ENCODE measurements at places on chromosomes 4 and X. TPM values are rescaled to one million over a fixed set of nuclear protein-coding genes. Genes with fewer than 3 reads are reported as not detected.

MGAT4D gene
- total RNA-seq, result not detected

ELOVL6 gene
- total RNA-seq, result 51.6 TPM

HSD17B13 gene
- total RNA-seq, result 0.12 TPM

MXRA5 gene
- total RNA-seq, result 109 TPM

P2RY4 gene
- not detected for total RNA-seq

- H3K4me1 ChIP-seq, result peaks cover 4% of the 10 kb centered on the region
- peaks cover 30% of the 10 kb centered on the region for H3K36me3 ChIP-seq
- H3K27me3 ChIP-seq, result no peaks in the 10 kb centered on the region
- H3K27ac ChIP-seq, result no peak overlapping the region
Measured at GRCh38 chrX:71296806-71297205, 4.7 kb upstream of the ITGB1BP2 start.

GRCh38 chr4:74473155-74473811 is 28.3 kb downstream of the AREG start:
- DNase-seq, result no peak
- H3K36me3 ChIP-seq, result no peaks in the 10 kb centered on the region
- H3K27me3 ChIP-seq, result no peaks in the 10 kb centered on the region

DNA sequence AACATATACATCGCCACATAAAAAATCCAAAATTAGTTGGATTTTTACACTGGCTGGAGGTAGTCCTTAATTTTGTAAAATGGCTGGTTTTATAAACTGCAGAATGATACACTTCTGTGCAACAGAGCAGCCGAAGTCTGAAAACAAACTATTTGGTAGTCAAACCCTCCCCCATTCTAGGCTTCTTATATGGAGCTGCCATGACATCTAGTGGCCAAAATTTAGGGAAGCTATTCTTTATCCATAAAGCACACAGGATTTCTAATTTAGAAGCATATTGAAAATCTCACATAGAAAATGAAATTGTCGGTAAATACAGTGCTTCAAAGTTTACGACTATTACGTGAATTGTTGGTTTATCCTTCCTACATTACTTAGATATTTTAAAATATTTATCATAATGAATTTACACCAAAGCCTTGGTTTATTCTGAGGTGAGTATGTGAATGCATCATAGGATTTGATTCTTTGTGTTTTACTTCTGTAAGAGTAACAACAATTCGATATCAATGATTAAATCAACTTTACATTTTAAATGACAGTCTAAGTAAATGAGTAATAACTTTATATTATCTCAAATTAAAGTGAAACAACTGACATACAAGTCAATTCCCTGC is 113.4 kb upstream of the FAM241A start:
- H3K27ac ChIP-seq, result no peak overlapping the region
- peaks cover 23% of the 10 kb centered on the region for H3K27me3 ChIP-seq
- H3K36me3 ChIP-seq, result no peaks in the 10 kb centered on the region
- H3K4me1 ChIP-seq, result peaks cover 5% of the 10 kb centered on the region

DNA sequence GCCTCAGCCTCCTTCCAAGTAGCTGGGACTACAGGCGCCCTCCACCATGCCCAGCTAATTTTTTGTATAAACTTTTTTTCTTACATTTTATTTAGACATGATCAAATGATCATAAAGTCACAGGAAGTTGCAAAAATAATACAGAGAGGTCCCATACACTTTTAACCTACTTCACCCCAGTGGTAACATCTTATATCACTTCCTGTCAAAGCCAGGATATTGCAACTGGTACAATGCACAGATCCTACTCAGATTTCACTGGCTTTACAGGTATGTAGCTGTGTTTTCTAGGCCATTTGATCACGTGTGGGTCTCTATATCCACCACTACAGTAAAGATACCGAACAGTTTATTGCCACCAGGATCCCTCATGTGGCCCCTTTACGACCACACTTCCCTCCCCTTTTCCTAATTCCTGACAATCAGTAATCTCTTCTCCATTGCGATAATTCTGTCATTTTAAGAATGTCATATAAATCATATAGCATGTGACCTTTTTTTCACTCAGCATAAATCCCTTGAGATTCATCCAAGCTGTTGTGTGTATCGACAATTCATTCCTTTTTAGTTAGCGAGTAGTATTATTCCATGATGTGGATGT is 18.0 kb downstream of the RPS6KA3 start:
- no peaks in the 10 kb centered on the region for H3K4me1 ChIP-seq
- H3K27ac ChIP-seq, result no peak overlapping the region
- no peak for DNase-seq
- no peaks in the 10 kb centered on the region for H3K36me3 ChIP-seq

DNA sequence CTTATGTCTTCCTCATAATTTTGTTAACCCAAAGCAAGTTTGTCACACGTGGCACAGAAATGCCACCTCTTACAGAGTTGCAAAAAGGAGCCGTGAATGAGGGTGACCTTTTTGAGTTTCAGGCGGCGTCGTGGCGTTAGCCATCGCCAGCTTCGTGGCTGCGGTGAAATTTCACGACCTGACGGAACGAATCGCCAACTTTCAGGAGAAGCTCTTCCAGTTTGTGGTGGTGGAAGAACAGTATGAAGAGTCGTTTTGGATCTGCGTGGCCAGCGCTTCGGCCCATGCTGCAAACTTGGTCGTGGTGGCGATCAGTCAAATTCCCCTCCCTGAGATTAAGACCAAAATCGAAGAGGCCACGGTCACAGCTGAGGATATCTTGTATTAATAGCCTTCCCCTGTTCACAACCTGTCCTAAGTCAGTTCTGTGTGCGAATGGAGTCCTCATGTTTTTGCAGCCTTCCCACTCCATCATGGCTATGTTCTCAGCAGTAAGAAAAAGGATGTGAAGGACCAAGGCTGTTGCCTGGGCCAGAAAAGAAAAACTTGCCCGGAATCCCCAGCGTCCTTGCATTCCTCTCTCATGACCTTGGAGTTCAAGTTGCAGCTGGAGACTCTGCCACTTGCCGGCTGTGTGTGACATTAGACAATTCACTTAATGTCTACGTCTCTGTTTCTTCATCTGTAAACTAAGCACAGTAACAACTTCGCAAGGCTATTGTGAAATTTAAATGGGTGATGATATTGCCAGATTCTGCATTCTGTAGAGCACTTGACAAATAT is 11.9 kb downstream of the CLRN2 start:
- no peak overlapping the region for H3K27ac ChIP-seq
- H3K4me1 ChIP-seq, result no peaks in the 10 kb centered on the region
- no peak overlapping the region for H3K4me3 ChIP-seq

DNA sequence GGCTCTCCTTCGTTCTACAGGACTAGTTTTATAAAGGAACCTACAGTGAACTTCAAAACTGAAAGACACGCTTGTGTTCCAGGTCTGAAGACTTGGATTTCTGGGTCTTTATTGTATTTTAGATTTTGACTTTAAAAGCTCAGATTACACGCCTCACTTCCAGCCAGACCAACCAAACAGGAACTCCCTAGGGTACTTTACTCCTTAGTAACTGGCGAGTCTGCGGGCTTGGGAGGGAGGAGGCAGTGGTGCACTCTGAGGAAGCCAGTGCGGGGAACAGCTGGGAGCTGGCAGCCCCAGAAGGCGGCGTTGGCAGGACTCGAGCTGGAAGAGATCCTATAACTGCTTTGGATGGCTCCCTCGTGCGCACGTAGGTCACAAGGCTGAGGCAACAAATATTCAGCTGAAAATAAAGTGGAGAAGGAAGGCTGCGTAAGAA is 391 bp upstream of the PHKA1 start:
- peak overlapping the region; percentile 87 for H3K4me3 ChIP-seq
- H3K27me3 ChIP-seq, result no peaks in the 10 kb centered on the region
- H3K36me3 ChIP-seq, result no peaks in the 10 kb centered on the region

DNA sequence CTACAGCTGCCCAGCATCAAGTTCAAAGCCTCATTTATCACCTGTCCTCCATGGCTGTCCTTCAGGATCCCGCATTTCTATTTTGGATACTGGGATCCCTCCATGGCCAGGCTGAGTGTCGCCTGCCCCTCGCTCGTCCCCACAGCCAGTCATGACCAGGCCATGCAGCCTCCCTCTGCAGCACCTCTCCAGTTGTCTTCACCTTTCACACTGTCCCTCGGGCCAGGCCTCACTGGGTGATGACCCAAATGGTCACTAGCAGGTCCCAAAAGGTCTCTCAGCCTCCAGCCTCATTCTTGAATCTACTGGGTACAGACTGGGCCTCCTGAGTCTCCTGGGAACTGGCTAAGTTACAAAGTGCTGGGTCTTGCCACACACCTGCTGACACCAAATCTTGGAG is 48.7 kb upstream of the HELT start:
- peaks cover 3% of the 10 kb centered on the region for H3K27me3 ChIP-seq
- peaks cover 4% of the 10 kb centered on the region for H3K36me3 ChIP-seq
- H3K4me1 ChIP-seq, result peaks cover 4% of the 10 kb centered on the region
- no peak for DNase-seq

DNA sequence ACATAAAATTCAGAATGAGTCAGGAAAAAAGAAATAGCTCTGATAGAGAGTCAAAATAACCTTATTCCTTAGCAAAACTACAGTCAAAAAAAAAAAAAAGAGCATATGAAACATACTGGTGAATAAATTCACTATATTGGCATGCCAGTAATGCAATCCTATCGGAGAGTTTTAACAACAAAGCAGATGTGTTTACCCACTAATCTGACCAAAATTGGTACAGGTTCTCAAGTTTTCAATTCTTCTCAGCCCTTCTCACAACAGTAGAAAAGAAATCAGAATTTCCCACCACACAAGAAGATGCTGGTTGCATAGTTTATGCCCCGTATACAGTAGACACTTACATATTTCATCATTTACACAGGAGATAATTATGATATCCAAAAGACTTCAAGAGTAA is 59.4 kb downstream of the LCORL start:
- no peak overlapping the region for H3K27ac ChIP-seq
- peaks cover 16% of the 10 kb centered on the region for H3K36me3 ChIP-seq
- no peaks in the 10 kb centered on the region for H3K27me3 ChIP-seq
- no peak overlapping the region for H3K4me3 ChIP-seq

- H3K4me3 ChIP-seq, result no peak overlapping the region
- DNase-seq, result no peak
- no peaks in the 10 kb centered on the region for H3K27me3 ChIP-seq
- peaks cover 16% of the 10 kb centered on the region for H3K4me1 ChIP-seq
- no peak overlapping the region for H3K27ac ChIP-seq
Measured at GRCh38 chr4:100288161-100288560, 97.9 kb upstream of the DDIT4L start.

DNA sequence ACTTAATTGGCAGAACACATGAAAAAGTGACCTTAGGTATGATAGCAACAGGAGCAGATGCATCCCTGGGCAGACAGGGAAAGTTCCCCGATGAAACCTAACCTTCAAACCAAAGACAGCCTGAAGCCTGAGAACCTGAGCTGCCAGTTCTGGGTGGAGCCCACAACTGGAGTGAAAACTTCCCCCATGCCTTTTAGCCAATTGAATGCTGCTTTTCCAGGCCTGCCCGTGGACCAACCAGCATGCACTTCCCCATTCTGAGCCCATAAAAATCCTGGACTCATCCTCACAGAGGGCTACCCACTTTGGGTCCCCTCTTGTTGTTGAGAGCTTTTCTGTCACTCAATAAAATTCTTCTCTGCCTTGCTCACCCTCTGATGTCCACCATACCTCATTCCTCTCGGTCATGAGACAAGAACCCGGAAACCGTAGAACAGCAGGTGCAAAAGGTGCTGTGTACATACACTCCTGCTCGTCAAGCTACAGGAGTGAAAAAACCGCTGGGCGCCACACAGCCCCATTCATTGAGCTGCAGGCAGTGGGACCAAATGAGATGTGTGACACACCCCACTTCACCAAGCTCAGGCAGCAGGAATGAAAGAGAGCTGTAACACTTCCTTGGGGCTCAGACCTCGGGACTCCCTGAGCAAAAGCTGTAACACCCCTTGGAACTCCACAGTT is 13.9 kb upstream of the SLC7A11 start:
- H3K36me3 ChIP-seq, result no peaks in the 10 kb centered on the region
- no peaks in the 10 kb centered on the region for H3K4me1 ChIP-seq
- H3K27me3 ChIP-seq, result no peaks in the 10 kb centered on the region

DNA sequence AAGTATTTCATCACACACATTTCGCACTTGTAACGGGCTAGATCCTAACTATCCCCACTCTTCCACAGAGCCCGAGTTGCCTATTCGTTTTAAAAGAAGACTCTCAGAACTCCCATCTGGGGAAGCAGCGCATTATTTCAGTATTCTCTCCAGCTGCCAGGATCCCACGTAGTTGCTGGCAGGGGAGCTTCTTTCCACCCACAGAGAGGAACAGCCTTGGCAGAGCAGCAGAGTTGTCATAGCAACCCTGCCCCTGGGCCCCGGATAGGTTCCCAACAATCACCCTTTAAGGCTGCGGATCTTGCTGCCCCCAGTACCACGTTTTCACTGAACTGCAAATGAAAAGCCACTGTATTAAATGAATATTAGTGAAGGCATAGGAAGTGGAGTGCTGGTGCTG is 106.7 kb downstream of the GPM6A start:
- no peaks in the 10 kb centered on the region for H3K36me3 ChIP-seq
- H3K27me3 ChIP-seq, result no peaks in the 10 kb centered on the region
- no peak overlapping the region for H3K27ac ChIP-seq
- peaks cover 11% of the 10 kb centered on the region for H3K4me1 ChIP-seq
- peak overlapping the region; percentile 22 for H3K4me3 ChIP-seq

DNA sequence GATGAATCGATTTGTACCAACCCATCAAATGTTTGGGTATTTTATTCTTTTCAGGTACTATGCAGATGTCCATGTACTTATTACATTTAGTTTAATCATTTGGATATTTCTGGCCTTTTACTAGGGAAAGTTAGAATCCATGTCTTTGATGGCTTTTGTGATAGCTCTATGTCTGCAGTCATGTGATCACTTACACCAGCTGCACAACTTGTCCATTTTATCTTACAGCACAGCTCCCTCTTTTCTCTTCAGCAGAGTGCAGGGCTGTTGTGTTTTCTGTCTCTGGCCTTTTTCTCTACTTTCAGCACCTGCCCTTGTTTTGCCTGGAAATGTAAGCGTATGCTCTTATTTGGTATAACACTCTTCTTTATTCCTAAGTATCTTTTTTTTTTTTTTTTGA is 30.6 kb downstream of the WWC2 start:
- no peaks in the 10 kb centered on the region for H3K27me3 ChIP-seq
- H3K36me3 ChIP-seq, result no peaks in the 10 kb centered on the region
- DNase-seq, result no peak

GRCh38 chrX:21865436-21865835 is 9.6 kb downstream of the YY2 start:
- no peak for DNase-seq
- no peaks in the 10 kb centered on the region for H3K4me1 ChIP-seq
- no peak overlapping the region for H3K4me3 ChIP-seq
- peaks cover 3% of the 10 kb centered on the region for H3K36me3 ChIP-seq

- no peak for DNase-seq
- H3K4me1 ChIP-seq, result no peaks in the 10 kb centered on the region
- H3K4me3 ChIP-seq, result no peak overlapping the region
- no peaks in the 10 kb centered on the region for H3K36me3 ChIP-seq
Measured at GRCh38 chr4:167715176-167715575, 377.2 kb upstream of the ANXA10 start.

All from type B pancreatic cell (in vitro differentiated cells).